CD8-positive, alpha-beta memory T cell (primary cell): ENCODE measurements at places on chromosomes 5 and 9.

DNA sequence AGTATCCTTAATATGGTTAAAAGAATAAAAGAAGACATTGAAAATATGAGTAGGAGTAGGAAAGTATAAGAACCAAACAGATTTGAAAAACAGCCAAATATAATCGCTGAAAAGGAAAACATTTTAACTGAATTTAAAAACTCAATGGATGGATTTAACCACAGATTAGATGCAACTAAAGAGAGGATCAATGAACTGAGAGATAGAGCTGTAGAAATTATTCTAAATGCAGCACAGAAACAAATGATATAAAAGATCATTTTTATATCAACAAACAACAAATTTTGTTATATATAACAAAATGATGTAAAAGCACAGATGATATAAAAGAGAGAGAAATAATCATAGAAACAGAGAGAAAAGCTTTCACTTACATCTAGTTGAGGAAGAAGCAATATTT, 29.3 kb upstream of the COL5A1 start:
- no peak for DNase-seq

- DNase-seq: no peak
These were observed 16.4 kb downstream of the CD74 start for GRCh38 chr5:150396267-150396666.

GRCh38 chr5:152422081-152422480, 17.0 kb upstream of the NMUR2 start:
- no peak for DNase-seq

GRCh38 chr5:84885485-84886258, 501.0 kb upstream of the EDIL3 start:
- no peak for DNase-seq

DNA sequence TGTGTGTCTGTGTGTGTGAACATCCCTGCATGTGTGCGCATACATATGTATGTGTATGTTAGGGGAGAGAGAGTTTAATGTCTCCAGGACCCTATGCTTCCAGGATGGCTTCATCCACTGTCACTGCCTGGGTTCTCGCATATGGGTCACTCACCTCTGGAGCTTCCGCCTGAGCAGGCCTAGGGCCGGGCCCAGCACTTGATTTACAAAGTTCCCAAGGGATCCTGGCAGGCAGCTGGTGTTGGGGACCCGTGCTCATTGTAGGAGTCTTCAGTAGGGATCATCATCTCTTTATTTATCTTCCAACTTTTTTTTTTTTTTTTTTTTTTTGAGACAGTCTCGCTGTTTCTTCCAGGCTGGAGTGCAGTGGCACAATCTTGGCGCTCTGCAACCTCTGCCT, 13.0 kb downstream of the TBC1D13 start:
- no peak for DNase-seq

GRCh38 chr5:132979976-132980375, 16.5 kb upstream of the AFF4 start:
- no peak for DNase-seq

GRCh38 chr5:168159425-168159824, 132.0 kb upstream of the WWC1 start:
- no peak for DNase-seq

- no peak for DNase-seq
These were observed 51.2 kb upstream of the SPRY4 start for GRCh38 chr5:142375944-142376411.

DNA sequence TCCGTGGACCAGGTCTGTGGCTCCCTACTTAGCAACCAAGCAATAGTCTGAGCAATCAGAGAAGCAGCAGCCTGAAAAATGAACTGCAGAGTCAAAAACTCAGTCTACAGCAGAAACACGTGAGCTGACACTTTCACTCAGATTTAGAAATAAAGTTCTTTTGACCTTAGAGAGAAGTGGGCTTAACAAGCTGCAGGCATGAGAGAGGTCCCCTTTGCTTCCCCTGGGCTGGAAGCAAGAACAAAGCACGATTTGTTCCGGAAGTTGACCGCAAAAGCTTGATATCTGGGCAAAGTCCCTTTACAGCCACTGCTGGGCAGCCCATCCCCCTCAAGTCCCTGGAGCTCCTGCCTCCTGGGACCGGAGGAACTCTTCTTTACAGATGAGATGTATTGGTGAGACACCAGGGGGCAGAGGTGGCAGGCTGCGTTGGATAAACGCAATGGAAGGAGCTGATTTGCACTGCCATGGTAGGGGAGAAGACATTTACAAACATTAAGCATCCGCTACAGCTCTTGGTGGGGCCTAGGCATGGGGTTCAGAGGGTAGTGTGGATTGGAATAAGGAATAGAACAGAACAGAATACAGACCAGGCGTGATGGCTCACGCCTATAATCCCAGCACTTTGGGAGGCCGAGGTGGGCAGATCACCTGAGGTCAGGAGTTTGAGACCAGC, 5.8 kb upstream of the SOWAHA start:
- DNase-seq: no peak
